Stimulated activated CD4-positive, alpha-beta T cell treated with anti-CD3 and anti-CD28 coated beads, Interleukin-2, amount 100 ng/mL, for 4 hours (primary cell): ENCODE measurements at places on chromosomes 1 and 21.
A peak's percentile ranks its signal among the peaks of the same experiment; 100 is the strongest.

- no peak for DNase-seq
Measured at GRCh38 chr1:217134857-217135568, 411.8 kb upstream of the ESRRG start.

DNA sequence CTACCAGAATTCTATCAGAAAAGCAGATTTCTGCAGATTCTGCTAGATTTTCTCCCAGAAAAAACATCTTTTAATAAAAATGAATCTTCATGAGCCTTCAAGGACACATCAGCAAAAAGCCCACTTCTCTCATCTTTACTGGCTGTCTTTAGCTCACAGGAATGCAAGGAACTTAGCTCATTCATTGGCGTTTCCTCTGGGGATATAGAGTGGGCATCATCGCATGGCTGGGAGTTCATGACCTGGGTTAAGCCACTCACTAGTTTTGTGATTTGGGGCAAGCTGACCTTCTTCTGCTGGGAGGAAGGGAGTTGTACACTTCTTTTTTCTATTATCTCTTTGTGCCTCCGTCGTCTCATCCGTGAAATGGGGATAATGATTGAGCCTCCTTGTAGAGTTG, 149.7 kb downstream of the KAZN start:
- DNase-seq, result no peak

- no peak for DNase-seq
Measured at GRCh38 chr1:51553911-51554310, 34.8 kb upstream of the EPS15 start.

- DNase-seq, result no peak
Measured at GRCh38 chr21:39637971-39638240, 25.2 kb downstream of the B3GALT5 start.

GRCh38 chr21:46097336-46098293, at the start of gene COL6A2:
TSS of gene COL6A2 (plus strand) at chr21:46098112.
- DNase-seq, result peak; percentile 32

GRCh38 chr1:110465038-110465813, 14.3 kb downstream of the PROK1 start:
- no peak for DNase-seq

DNA sequence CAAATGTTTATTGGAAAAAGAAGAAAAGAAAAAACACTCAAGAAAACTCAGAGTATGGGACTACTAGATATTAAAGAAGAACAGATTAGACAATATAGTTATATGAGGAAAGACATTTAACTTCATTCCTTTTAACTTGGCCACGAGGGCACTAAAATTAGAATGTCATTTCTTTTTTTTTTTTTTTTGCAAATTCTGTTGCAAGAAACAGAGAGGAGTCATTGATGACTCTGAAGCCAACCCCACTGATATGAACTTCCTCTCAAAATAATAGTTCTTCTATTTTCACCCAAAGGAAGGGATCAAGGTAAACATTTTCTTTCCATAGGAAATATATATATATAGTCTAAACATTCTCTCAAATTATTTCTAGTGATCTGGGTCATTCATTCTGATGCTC, 24.6 kb upstream of the PEX19 start:
- no peak for DNase-seq

GRCh38 chr1:59985911-59986515, 59.4 kb upstream of the CYP2J2 start:
- DNase-seq, result no peak

GRCh38 chr1:13728091-13728715, 28.2 kb downstream of the PRDM2 start:
- DNase-seq, result no peak

- DNase-seq, result no peak
Measured at GRCh38 chr1:81730881-81731280, 69.9 kb upstream of the ADGRL2 start.

GRCh38 chr1:94658221-94658620, 116.7 kb upstream of the F3 start:
- no peak for DNase-seq

- DNase-seq, result no peak
Measured at GRCh38 chr1:159790237-159790917, 9.6 kb downstream of the DUSP23 start.

- DNase-seq, result no peak
Measured at GRCh38 chr1:189834813-189835212, 642.9 kb downstream of the BRINP3 start.

DNA sequence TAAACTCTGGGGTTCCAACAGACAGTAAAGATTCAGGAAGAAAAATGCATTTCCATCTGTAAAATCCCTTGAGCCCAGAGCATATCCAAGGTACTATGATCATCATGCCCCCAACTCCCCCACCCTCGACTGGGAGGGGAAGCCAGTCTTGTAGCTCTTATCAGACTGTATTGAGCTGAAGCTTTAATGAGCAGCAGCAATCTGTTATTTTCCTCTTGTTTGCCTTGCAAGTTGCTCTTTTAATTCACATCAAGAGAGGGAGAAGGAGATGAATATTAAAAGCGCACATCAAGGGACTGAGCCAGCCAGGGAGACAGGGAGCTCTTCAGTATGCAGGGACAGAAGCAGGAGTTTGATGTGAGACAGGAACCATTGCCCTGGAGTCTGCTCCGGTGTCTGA, 52.5 kb upstream of the KCNA3 start:
- no peak for DNase-seq

GRCh38 chr1:145936247-145936646, 9.0 kb upstream of the RBM8A start:
- no peak for DNase-seq

GRCh38 chr1:3669971-3670431, 17.7 kb downstream of the TP73 start:
- DNase-seq, result no peak

- DNase-seq, result no peak
Measured at GRCh38 chr1:44084998-44085675, 33.5 kb upstream of the KLF17 start.

- no peak for DNase-seq
Measured at GRCh38 chr1:175757381-175758015, 14.1 kb upstream of the TNR start.

DNA sequence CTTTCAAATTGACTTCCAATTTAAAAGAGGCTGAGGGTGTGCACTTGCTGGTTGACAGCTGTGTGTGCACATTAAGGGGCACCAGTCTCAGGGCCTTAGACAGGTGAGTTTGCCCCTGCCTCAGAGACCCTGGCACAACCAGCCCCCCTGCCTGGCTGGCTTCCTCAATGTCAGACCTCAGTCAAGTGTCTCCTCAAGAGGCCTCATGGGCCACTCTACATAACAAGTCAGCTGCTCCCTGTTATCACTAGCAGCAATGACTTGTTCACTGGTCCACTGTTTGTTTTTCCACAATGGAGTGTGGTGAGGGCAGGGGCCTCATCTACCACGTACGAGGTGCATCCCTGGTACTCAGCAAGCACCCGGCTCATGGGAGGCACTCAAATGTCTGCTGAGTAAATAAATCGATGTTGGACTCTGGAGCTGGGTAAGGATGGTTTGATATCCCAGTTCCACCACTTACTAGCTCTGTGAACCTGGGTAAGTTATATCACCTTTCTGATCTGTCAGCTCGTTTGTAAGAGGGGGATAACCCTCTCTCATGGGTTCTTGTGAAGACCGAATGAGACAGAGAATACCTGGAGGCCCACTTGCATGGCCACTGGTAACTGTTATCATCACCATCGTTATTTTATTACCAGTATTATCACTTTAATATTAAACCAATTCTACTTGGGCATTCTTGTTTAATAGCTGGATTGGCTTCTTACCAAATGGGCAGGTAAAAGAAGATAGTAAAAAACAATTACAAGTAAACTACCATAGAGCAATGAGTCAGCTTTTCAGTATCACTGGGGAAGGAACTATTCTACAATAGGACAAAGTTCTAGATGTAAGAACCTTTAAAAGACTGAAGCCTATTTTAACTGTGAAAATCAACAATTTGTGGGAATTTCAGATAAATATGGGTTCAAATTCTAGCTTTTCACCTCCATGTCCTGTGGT, 64.6 kb downstream of the SLC66A1 start:
- no peak for DNase-seq

GRCh38 chr1:96995351-96995750, 273.8 kb downstream of the PTBP2 start:
- DNase-seq, result no peak

GRCh38 chr1:87334351-87335174, 5.9 kb downstream of the LMO4 start:
- DNase-seq, result peak; percentile 6

DNA sequence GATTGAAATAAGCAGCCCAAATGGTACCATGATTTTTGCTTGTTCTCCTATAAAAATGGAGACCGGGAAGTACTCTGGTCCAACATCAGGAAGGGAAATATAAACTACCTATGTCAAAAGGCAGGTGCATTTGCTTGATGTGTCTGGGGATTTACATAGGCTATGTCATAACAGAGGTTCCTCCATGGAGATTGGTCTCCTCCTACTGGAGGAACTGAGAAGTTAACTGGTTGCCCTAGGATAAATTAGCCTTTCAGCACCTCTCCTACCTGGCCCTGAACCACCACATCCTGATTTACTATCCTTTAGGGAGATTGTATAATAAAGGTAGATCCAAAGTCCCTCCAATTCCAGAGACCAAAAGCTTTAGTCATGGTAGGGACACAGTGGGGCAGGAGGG, 1109.3 kb upstream of the B3GALT2 start:
- peak; percentile 15 for DNase-seq

- DNase-seq, result no peak
Measured at GRCh38 chr1:189662190-189662589, 815.5 kb downstream of the BRINP3 start.

- no peak for DNase-seq
Measured at GRCh38 chr1:178342745-178343144, 154.0 kb downstream of the CLEC20A start.

DNA sequence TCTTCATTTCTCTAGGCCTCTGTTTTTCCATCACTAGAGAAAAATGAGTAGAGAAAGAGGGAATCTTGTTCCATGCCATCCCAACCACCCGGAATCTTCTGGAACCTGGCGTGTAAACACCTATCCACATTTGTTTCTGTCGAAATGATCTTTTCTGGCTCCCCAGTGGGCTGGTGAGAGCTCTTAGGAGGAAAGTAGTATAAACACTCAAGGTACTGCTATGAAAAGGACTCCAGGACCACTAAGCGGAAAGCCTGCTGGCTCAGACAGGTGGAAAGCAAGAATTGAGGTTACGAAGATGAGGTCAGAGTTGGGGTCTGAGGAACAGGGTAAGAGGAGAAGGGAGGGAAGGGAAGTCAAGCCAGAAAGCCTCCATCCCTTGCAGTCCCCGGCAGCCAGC, 90.8 kb downstream of the PLXNA2 start:
- DNase-seq, result no peak

DNA sequence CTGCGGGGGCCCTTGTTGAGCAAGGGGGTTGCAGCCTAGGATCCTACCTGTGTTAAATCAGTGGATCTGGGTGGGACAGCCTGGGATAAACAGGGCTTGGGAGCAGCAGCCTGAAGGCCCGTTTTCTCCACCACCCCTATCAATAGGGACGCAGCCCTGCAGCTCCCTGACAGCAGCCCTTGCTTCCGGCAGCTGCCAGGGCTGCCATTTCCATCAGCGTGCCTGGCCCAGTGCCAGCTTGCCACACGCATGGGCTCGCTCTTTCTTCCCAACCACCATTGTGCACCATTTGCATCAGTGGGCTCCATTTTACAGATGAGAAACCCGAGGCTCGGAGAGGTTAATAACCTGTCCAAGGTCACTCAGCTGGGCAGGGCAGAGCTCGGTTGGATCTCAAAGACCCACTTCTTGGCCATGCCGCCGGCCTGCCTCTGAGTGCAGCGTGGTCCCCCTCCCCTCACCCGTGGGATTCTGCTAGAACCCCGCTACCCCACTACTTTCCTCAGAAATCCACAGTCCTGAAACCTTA, 3.8 kb downstream of the WNT4 start:
- DNase-seq, result no peak

DNA sequence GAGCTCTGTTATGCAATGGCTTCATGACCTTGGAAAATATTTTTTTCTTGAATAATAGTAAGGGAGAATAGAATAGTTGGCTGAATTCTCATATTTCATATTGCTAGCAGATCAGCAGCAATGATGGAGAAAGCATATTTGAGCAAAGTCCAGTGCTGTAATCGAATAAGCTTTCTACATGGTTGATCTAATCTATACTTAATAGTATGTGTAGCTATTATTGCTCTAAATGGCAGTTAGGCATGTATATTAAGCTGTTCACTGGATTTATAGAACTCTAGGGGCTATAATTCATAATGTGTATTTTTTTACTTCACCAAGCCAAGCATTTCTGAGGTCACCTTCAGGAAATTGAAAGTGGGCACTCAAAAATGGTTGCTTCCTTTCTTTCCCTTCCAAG, 10.0 kb upstream of the IL19 start:
- no peak for DNase-seq

GRCh38 chr1:40382108-40382460, 8.6 kb downstream of the SMAP2 start:
- DNase-seq, result no peak

- DNase-seq, result no peak
Measured at GRCh38 chr1:47816325-47817071, 180.7 kb downstream of the TRABD2B start.

GRCh38 chr1:58447886-58448285, 98.6 kb downstream of the OMA1 start:
- DNase-seq, result no peak

DNA sequence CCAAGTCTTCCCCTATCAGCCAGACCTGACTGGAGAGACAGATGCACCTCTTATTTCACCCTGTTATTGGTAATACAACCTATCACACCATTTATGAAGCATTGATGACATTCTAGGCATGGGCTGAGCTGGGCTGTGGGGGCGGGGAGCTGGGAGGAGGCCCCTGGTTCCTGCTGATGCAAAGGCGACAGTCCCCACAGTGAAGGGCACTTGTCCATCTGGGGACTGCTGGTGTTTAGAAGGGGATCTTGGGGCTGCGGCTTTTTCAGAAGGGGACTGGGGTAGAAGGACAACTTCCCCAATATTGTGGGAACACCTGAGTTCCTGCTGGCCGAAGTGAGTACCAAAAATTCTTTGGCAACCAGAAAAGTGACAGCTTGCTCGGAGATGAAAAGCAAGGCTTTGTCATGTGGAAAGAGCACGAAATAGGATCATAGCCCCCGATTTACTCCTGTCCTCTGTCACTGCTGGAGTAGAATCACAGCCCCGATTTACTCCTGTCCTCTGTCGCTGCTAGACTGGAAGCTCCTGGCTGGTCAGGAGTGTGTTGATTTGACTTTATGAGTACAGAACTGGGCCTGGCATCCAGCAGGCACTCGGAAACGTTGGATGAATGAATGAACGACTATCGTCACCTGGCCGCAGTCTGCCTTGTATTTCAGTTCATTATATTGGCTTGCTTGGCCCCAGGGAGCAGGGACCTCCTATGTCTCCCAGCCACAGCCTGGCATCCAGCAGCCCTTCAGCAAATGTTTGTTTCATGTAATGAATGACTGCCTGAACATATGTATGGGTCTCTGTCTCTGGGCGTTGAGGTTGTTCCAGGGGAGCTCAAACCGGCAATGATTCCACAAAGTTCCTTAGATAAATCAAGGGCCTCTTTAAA, 16.5 kb upstream of the ETV3L start:
- no peak for DNase-seq

GRCh38 chr21:45892156-45892915, 89.2 kb upstream of the COL6A1 start:
- DNase-seq, result no peak

- DNase-seq, result no peak
Measured at GRCh38 chr1:201593200-201593921, 54.4 kb downstream of the NAV1 start.
